ENCODE measurements at places on chromosomes 5 and 9.

DNA sequence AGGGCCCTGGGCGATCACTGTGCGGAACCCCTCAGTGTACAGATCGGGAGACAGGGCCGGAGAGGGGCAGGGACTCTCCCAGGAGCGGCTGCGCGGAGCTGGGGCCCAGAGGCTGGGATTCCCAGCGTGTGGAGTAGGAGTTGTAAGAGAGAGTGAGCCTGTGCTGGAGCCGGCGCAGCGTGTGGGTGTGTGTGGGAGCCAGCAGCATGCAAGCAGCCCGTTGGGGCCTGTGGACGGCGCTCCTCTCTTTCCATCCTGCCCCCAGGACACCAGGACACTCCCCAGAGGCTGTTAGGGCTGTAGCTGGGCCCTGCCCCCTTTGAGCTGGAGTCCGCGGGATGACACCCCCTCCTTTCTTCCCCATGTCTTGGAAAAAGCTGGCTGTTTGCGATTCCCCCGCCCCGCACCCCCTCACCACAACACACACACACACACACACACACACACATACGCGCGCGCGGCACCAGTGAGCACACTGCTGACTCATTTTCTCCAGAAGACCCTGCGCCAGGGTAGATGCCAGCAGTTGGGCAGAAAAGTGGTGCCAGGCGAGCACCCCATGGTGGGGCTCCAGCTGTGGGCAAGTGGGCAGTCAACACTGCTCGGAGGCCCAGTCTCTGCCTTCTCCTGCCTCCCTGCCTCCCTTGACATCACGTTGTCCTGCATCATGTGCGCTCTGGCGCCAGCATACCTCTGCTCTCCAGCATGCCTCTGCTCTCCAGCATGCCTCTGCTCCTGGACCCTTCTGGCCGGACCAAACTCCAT, 1.5 kb downstream of the COL27A1 start:
- peak; percentile 84 for DNase-seq

DNA sequence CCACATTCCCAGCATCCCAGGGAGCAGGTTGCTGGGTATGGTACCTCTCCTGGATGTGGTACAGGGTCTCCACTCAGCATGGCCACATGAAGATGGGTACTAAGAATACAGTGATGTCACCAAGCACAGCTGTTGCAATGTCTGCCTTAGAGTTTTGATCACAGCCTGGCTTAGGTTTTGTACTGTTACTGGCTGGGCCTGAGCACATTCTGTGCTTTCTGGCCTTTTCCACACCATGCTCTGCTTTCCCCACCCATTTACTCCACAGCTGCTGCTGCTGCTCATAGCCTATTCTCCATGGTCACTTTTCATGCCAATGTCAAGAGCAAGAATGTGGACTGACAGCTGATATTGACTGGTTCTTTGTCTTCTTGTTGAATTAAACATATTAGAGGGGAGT, 481.9 kb downstream of the ARHGEF28 start:
- DNase-seq = peak; percentile 74

DNA sequence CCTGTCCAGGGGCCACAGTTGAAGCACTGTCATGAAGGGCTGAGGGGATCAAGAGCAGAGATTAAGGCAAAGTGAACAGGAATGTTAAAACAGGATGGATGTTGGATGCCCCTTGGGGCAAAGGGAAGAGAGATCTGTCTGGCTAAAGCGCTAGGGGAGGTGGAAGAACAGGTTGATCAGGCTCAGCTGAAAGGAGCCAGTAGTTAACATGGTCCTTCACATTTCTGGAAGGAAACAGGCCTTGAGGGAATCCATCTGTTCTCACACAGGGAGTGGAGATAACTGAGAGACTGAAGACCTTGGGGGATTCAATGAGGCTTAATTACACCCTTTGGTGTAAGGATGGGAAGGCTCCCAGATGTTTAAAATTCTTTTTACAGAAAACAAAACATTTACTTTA, 5.8 kb downstream of the HAPLN1 start:
- no peak for DNase-seq

GRCh38 chr5:78841767-78842166, 143.3 kb downstream of the ARSB start:
- no peak for DNase-seq

- no peak for DNase-seq
Measured at GRCh38 chr5:22053195-22053594, 799.9 kb downstream of the CDH12 start.

- DNase-seq = no peak
Measured at GRCh38 chr9:127078988-127079387, 43.4 kb downstream of the ANGPTL2 start.

DNA sequence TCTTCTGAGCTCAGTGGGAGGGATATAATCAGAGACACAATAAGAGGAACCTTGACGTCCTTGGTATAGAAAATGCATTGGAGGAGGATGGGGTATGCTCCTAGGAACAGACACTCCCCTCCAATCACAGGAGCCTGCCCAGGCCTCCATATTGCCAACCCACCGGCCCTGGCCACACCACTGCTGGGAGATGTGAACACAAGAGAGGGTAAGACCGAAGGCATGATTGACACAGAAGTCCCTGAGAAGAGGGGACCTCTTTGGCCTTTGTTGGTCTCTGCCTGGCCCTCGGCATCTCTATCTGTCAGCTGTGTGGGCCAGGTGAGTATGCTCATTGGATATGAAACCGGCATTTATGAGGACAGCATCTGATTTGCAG, 62.0 kb downstream of the CRB2 start:
- no peak for DNase-seq

GRCh38 chr5:56950626-56951125, 1.2 kb downstream of the MIER3 start:
- peak; percentile 90 for DNase-seq

DNA sequence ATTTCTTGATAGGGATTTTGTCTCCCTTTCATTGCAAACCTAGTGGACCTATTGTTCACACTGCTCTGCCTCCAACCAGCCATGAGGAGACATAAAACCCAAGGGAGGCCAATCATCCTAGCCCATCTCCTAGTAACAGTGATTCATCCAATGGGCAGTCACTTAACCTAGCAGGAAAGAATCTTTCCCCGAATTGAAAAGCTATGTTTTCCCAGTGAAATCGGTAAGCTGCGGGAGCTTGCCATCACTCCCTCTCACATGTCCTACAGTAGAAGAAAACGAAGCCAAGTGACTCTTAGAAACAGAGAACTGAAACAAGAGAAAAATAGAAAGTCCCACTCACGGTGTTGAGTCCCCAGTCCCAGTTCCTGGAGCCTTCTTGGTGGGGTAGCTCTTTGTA, 123.3 kb downstream of the SUSD1 start:
- no peak for DNase-seq

DNA sequence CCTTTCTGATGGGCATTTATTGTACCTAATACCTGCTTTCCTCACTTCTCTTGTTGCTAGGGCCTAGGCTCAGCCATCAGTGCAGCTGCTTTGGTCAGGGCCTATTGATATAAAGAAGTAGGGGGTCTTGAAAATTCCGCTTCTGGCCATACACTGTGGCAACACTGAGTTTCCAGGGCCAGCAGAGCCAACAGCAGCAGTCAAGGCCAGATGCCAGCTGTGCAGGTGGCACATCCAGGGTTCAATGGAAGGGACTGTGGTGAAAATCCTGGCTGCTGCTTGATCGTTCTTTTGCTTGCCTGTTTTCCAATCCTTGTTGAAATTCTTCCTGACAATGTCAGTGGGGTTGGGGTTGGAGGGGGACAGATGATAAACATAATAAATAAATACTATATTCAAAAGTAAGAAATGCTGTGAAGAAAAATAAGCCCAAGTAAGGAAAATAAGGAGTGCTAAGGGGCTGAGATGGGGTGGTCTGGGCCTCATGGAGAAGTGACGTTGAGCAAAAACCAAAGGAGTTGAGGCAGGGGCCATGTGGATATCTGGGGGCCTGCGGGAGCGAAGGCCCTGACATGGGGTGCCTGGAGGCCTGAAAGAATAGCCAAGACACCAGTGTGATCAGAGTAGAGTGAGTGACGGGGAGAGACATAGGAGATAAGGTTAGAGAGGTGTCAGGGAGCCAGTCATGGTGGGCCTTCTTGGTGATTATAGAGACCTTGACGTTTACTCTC, 91.0 kb upstream of the ALDH1B1 start:
- no peak for DNase-seq

Measured in right cardiac atrium (tissue), 5 donors.